ENCODE measurements at places on chromosomes 16 and 17.

DNA sequence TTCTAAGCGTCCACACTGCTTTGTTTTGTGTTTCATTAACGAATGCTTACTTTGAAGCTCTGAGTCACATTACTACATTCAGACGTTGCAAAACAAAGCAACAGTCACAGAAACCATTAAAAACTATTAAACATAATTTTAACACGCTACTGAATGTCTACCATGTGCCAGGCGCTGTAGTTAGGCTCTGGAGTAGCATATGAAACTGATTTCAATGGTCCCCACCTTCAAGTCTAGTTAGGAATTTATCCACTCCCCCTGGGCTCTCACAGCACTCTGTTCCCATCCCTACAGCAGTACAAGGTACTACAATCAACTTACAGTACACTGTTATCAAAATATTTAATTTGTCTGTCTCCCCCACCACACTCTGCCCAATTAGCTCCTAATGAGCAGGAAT is 631 bp downstream of the UTP6 start:
- no peak for DNase-seq

GRCh38 chr16:57609541-57610401 is 18.7 kb upstream of the ADGRG1 start:
- peak; percentile 52 for DNase-seq

GRCh38 chr16:57704011-57704904 is 9.7 kb downstream of the DRC7 start:
- no peak for DNase-seq

- DNase-seq, result peak; percentile 34
These were observed 11.3 kb downstream of the OSBPL7 start for GRCh38 chr17:47810200-47810821.

DNA sequence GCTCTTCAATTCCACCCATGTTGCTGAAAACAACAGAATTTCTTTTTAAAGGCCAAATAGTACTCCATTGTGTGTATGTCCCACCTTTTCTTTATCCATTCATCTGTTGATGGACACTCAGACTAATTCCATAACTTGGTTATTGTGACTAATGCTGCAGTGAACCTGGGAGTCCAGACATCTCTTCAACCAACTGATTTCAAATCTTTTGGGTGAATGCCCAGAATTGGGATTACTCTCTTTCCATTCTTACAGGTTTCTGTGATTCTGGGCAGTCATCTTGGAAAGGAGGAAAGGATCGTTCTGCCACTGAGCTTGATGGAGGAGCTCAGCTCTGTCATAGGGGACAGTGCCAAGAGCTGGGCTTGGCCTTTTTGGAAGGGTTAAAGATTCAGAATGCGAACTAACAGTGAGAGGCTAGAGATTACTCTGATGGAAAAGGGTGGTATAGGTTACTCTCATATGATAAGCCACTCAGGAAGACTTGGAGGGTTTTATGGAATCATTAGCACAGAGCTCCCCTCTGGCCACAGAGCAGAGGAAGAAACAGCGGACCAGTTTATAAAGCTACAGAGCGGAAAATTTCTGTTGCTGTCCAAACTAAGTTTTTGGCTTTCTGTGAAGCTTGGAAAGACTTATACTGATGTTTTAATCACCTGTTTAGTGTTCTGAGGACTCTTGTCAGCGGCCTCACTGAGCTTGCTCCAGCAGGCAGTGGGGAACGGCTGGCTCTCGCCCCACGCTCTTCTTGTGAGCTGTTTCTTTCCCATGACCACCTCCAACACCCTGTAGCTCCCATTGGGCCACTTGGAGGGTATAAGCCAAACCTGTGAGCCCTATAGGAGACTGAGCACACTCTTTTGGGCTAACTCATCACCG is 48.3 kb downstream of the HIC1 start:
- DNase-seq, result no peak

DNA sequence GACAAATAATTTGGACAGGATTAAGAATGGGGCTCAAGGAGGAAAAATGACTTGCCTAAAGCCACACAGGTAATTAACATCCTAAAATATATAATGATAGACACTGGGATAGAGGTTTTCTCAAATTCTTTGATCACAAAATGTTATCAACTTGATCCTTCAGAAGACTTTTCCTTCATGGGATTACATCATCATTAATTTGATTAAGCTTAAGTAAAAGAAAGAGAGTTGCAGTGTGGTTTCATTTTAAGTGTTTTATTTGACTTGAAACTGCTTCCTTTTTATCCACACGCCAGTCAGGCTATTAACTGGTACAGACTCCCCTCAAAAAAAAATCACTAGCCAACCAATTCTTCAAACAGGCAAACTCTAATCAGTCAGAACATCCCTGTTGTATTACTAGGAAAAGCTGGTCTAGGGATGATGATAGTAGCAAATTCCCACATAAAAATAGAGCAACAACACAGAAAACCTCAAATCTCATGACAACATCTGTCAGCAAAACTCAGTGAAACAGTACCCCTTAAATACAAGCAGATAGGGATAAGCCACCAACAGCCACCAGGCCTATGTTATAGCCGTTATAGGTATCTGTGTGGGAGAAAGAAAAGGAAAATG is 32.5 kb downstream of the AKAP10 start:
- DNase-seq, result no peak

DNA sequence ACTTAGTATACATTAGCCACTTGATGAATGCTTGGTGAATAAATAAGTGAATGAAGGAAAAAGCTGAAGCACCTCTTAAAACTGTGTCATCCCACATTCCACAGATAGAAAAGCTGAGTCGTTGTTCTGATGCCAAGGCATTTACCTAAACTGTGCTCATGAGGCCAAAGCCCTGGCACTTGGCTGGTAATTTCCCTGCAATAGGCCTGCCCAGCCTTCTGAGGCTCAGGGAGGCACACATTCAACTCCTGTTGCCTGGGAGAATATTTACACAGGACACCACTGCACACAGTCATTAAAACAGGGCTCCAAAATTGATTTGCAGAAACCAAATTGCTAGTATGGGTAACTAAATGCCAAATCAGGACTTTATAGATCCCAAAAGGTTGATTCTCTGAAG is 333.0 kb upstream of the C16orf82 start:
- no peak for DNase-seq

DNA sequence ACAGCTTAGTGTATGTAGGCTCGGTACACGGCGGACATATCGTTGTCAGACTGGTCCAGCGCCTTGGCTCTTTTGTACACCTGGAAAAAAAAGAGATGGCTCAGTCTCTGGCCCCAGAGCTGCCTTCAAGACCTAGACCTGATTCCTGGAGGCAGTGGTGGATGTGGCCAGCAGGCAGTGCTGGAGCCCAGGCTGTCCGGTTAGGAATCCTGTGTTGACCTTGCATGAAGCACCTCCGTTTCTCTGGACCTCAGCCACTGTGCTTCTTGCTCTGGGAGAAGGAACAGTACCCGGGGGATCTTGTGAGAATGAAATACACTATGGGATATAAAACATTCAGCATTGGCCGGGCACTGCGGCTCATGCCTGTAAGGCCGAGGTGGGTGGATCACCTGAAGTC is 2.8 kb upstream of the ROGDI start:
- no peak for DNase-seq

GRCh38 chr16:11624205-11624604 is 37.5 kb upstream of the LITAF start:
- DNase-seq, result no peak

DNA sequence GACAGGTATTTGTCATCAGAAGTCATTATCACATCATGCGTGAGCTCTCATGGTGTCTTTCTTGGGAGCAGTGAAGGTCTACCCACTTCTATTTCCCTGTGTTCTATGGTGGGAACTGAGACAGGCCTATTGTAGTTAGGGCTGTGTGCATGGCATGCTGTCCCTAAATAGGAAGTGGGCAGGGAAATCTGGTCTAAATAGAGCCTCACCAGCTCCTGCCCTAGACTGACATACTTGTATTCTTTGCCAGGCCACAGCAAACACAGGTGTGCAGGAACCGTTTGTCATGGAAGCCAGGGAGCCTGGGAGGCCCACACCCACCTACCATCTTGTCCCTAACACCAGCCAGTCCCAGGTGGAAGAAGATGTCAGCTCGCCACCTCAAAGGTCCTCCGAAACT is 10.1 kb downstream of the SLC7A6 start:
- DNase-seq, result no peak

DNA sequence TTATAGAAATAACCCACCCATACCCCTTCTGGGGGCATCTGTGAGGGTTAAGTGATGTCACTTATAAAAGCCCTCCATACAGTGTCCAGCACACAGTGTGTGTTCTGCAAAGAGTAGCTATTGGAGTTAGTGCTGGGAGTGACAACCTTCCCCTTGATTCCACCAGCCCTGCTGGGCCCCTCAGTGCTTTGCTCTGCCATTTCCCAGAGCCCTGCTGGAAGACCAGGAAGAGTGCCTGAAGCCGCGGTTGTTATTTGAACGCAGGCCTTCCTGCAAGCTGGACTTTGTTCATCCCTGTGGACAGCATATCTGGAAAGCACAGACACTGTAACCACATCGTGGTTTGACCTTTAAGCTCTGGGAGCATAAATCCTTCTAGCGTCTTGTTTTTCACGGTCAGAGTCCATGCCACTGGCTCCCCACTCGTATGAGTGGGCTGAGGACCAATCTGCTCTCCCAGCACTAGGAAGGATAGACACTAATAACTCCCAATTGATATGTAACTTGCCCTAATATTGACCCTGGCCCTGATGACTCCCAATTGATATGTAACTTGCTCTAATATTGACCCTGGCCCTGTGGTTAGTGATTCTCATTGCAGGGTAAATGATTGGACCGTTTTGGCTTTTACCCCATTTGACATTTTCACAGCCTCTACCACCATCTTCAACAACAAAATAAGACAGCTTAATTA is 297.1 kb upstream of the MAF start:
- no peak for DNase-seq

DNA sequence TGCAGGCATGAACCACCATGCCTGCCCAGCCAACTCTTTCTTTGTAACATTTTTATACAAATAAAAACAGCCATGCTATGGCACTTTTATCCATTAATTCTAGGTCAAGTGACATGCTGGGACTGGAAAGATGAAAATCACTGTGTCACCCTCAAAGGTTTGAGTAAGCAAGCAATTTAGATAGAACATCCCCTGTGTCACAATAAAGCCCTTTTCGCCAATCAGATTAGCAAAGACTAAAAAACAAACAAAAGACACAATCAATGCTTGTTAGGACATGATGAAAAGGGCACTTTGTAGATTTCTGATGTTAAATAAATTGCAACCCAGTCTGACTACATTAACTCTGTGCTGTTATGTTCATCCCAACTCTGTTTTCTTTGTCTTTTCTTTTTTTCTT is 26.4 kb downstream of the CHP2 start:
- no peak for DNase-seq

- DNase-seq, result peak; percentile 92
These were observed 13.6 kb upstream of the EEF2K start for GRCh38 chr16:22192261-22193062.

DNA sequence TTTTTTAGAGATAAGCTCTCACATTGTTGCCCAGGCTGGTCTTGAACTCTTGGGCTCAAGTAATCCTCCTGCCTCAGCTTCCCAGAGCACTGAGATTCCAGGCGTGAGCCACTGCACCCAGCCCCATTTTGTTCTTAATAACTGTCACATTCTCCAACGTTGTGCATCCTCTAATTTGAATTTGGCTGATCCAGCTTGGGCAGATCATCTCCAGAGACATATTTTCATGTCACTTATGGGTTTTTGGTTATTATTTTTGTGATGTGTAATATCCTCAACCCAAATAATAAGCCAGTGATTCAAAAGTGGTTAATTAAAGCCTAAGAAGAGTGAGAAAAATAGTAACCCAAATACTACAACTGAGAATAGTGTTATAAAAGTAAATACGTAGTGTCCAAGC is 16.2 kb upstream of the COL1A1 start:
- DNase-seq, result no peak

DNA sequence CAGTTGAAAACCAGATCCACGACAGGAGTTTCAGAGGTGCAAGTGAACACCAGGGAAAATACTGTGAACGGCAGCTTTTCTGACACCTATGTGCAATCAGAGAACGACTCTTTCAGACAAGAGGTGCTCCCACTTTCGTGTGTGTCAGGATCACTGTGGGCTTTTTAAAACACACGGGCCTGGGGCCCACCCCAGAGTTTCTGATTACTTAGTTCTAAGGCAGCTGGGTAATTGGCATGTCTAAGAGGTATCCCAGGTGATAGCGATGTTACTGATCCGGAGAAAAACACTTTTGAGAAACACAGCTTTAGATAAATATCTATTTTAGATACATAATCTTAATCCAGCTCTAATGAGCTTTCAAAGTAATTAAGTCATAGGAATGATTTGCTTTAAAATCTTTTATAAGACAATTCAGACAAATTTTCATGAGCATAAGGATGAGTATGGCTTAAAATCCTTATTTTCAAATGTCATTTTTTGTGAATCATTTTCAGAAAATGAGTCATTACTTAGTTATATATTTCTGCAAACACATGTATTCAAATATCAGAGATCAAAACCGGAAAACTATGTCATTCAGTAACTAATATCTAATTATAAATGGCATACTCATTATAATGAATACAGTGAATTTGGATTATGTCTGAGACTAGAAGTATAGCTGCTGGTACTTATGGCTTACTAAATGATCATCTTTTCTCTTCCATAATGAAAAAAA is 217.9 kb upstream of the PSMD7 start:
- DNase-seq, result no peak

GRCh38 chr17:42296012-42296411 is 7.7 kb downstream of the STAT5A start:
- no peak for DNase-seq

GRCh38 chr16:8877894-8878522 is 4.1 kb upstream of the LITAFD start:
- DNase-seq, result no peak

DNA sequence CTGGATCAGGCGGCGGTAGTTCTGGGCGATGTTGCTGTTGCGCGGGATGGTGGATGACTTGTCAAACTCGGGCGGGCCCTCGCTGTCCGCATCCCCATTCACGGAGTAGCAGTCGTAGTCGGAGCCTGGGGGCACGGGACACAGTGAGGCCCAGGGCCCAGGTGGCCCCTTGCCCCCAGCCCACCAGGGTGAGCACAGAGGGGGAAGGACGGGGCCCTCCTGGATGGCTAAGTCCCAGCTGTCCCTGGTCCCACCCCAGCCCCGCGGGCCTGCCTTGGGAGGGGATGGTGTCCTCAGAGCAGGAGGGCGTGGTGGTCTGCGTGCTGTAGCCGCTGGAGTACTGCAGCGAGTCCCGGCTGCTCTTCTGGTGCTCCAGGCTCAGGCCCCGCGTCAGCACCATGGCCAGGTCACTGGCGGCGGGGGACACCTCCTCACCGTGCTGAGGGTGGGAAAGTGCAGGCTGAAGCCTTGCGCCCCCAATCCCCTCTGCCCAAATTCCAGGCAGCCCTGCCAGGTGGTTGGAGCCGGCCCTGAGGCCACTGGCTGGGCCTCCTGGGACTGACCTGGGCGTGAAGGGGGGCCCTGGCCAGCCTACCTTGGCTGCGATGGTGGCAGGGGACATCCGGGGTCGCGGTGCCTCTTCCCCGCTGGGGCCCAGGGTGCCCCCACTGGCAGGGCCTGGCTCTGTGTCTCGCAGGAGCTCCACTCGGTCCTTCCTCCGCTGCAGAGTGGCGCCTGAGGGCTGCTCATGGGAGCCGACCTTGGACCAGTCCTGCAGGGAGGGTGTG is 18.2 kb downstream of the IL34 start:
- DNase-seq, result no peak

Data from CD4-positive, alpha-beta T cell treated with Interferon gamma for 1 hour (primary cell).